Pons (tissue), 1 donor: ENCODE measurements at places on chromosomes 4 and X.
A peak's percentile ranks its signal among the peaks of the same experiment; 100 is the strongest.

- no peak for DNase-seq
Measured at GRCh38 chr4:3266076-3266475, 17.1 kb downstream of the MSANTD1 start.

GRCh38 chr4:101981756-101982155 is 191.2 kb downstream of the BANK1 start:
- DNase-seq, result no peak

DNA sequence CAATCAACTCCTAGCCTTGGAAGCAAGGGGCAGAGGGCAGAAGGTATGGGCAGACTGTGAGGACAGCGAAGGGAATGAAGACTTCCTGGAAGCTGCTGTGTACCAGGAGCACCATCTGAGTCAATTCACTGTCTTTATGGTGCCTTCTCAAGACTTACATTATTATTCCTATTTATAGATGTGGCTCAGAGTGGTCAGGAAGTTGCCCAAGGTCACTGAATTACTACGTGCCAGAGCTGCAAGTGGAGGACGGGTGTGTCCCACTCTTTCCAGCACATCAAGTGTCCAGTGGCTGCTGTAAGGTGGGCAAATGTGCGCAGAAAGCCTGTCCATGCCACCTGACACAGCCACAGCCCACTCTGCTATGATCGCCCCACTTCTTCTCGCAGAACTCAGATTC is 32.0 kb downstream of the SMPX start:
- DNase-seq, result no peak

GRCh38 chr4:124953061-124953460 is 240.5 kb upstream of the ANKRD50 start:
- DNase-seq, result no peak

DNA sequence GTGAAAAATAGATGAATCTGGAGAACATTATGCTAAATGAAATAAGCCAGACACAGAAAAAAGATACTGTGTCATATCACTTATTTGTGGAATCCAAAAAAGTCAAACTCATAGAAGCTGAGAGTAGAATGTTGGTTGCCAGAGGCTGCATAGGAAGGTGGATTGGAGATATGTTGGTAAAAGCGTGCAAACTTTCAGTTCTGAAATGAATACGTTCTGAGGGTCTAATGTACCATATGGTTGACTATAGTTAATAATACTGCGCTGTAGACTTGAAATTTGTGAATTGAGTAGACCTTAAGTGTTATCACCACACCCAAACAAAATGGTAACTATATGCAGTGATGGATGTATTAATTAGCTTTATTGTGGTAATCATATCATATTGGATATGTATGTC is 45.0 kb upstream of the UPRT start:
- no peak for DNase-seq

DNA sequence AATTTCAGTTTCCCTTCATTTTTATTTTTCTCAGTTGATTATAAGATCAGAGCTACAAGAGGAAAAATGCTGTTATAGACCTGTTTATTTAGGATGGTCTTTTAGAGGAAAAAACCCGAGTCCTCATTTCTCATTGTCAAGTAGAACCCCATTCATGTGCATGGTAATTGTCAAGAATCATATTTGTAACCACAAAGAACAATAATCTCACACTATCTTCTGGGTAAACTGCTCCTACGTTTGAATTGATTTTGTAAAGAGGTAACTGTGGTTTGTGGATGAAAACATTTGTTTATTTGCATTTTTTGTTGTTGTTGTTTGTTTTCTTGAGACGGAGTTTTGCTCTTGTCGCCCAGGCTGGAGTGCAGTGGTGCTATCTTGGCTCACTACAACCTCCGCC is 23.8 kb downstream of the RAPGEF2 start:
- DNase-seq, result no peak

DNA sequence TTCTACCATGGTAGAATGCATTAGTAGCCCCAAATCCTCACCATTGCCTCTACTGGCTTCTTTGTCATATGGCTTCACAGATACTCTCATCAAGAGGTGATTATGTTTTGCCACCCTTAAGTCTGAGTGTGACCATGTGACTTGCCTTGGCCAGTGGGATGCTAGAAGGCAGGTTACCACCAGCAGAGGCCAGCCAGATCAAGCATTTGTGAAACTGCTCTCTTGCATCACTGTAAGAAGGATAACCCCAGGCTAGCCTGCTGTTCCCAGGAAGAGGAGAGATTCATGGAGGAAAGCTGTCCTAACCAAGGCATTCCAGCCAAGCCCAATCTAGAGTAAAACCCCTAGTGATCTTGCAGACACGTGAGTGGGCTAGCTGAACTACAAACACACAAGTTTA is 46.8 kb downstream of the USP46 start:
- no peak for DNase-seq

- DNase-seq, result no peak
Measured at GRCh38 chrX:121102101-121102500, 54.7 kb downstream of the GLUD2 start.

DNA sequence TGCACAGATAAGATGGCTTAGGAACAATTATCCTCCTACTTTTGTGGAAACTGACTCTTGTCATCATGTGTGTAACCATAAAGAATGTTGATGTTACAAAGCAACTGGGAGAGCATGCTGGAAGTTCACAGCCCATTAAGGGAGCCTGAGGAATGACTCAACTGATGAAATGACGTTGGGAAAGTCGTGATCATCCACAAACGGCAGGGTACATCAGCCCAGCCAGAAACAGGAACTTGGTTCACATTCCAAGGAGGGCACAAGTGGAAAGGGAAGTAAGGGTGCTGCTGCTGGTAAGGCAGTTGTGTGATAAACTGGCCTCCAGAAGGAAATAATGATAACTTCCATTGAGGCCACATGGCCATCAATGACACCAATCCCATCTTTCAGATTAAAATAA is 6.7 kb downstream of the TEC start:
- no peak for DNase-seq

- DNase-seq, result no peak
Measured at GRCh38 chr4:49036528-49036927, 50.5 kb downstream of the CWH43 start.

DNA sequence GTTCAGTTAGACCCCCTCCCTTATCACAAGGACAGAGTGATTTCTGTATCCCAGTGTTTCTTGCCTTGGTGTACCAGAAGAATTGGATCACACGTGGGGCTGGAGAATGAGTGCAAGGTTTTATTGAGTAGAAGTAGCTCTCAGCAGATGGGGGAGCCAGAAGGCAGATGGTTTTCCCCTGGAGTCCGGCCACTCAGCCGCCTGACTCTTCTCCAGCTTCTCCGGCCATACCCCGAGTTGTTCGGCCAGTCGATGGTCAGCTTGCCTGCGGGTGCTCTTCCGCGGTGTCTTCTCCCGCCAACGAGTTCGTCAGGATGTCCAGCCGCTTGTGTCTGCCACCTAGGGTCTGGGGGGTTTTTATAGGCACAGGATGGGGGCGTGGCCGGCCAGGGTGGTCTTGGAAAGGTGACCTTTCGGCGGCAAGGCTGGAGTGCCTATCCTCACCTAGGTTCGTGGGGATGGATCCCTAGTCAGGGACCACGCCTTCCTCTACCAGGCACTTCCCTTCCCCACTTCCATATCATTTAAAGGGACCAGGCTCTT is 14.5 kb downstream of the GAB1 start:
- no peak for DNase-seq

GRCh38 chr4:8160572-8160971 is 2.0 kb upstream of the ABLIM2 start:
- DNase-seq, result no peak

- no peak for DNase-seq
Measured at GRCh38 chrX:123570011-123570590, 162.8 kb downstream of the THOC2 start.

GRCh38 chr4:105126311-105127169 is 20.1 kb upstream of the TET2 start:
- DNase-seq, result no peak

- DNase-seq, result no peak
Measured at GRCh38 chr4:94965852-94966251, 208.1 kb downstream of the BMPR1B start.

DNA sequence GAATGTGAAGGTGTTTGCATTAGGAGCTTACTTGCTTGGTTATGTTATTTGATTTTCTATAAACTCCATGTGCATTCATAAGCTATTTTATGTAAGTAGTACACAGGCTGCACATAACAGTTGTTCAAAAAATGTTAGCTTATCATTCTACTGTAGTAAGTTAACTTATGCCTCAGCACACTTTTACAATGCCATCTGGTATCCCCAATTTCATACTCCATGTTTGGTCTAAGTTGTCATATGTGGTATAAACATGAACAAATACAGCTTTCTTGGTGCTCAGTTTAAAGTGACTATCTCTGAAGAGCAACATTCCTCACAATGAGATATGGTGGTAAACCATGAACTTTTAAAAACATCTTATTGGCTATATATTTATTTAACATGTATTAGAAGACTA is 104.3 kb upstream of the LEF1 start:
- no peak for DNase-seq

- DNase-seq, result no peak
Measured at GRCh38 chr4:31089815-31090214, 369.6 kb downstream of the PCDH7 start.

GRCh38 chrX:119758731-119759247 is 401 bp downstream of the SOWAHD start:
- no peak for DNase-seq

DNA sequence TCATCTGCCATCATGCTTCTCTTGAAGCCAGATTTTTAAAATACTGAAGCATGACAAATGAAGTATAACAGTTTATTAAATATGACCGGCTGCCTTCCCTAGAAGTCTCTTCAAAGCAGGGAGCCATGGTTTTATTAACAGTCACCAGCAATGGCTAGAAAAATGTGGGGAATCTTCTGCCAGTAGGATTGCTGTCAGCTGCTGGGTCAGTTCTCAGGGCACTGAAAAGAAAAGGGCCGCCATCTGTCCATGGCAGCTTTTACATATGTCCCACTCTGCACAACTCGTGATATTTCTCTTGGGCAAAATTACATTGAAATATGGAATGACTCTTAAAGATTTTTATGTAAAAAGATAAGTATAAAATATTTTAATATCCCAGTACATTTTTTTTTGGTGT is 2.8 kb downstream of the CCNG2 start:
- DNase-seq, result peak; percentile 10

DNA sequence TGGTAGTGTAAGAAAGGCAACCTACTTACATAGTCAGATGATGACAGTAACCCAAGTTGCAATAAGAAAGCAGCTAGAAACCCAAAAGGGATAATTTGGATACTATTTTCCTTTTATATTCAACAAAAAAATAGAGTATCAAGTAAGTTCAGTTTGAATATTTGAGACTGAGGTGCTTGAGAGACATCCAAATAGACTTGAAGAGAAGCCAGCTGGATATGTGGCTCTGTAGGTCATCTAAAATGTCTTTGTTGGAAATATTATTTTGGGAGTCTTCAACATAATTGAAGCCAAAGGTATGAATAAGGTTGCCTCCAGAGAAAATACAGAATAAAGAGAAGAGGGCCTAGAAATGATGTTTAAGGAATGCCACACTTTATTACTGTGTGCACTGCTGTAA is 438.2 kb upstream of the DIAPH2 start:
- no peak for DNase-seq

DNA sequence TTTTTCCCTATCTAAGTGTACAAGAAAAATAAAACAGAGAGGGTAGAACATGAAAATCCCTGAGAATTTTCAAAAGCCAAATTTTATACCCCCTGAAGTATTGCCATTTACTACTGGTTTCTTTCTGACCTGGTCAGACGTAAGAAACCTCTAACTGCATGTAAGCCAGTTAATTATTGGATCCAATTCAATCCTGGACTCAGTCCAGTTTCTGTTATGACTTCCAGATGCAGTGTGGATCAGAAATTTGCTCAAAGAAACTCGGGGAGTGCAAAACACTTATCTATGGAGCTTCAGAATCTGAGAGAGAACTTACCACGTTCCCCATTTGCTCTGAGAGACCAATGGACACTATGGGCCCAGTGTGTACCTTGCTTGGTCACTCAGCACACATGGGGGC is 383.5 kb downstream of the KLHL4 start:
- DNase-seq, result no peak

- DNase-seq, result no peak
Measured at GRCh38 chr4:145815626-145816025, 123.0 kb downstream of the ZNF827 start.

DNA sequence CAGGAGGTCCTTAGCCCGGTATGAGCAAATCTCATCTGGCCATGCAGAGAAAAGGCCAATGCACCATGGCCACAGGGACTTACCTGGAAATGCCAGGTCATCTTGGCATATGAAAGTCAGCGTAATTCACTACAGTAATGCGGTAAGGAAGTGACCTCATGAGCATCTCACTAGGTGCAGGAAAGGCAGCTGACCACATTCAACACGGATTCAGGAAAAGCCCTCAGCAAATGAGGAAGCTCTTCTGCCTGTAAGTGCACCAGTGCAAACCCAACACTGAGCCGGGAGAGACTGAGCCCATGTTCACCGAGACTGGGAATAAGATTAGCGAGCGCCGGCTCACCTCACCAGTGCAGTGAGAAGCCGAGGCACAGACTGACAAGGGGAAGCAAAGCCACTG is 23.7 kb downstream of the LRPAP1 start:
- DNase-seq, result no peak

GRCh38 chr4:107058828-107059227 is 22.7 kb upstream of the DKK2 start:
- DNase-seq, result no peak

DNA sequence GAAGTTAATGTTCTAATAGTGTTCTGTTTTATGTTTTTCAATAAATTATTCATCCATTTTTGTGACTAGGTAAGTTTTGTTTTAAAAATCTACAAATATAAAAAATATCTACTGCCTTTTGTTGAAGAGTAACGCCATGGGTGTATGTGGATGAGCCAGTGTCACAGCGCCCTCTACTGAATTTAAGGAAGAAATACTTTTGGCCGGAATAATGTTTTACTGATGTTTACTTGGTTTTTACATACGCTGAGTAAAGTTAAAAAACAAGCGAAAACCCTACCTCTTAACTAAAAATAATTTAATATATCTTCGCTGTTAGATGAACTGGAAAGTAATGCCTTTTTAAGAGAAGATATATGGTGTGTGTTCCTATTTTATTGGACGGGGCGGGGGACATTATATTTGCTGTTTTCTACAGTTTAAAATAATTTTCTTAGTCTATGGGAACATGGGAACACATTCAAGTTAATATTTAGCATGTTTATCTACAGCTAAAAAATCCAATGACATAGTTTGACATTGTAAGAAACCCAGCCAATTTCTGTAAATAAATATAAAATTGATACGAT is 86.1 kb downstream of the CPE start:
- DNase-seq, result peak; percentile 44

GRCh38 chrX:32501606-32502005 is 709.7 kb downstream of the DMD start:
- peak; percentile 1 for DNase-seq
